Activated CD8-positive, alpha-beta memory T cell treated with anti-CD3 and anti-CD28 coated beads, Interleukin-2, amount 50 U/mL, for 48 hours (primary cell): ENCODE measurements at places on chromosomes 5 and 9.

DNA sequence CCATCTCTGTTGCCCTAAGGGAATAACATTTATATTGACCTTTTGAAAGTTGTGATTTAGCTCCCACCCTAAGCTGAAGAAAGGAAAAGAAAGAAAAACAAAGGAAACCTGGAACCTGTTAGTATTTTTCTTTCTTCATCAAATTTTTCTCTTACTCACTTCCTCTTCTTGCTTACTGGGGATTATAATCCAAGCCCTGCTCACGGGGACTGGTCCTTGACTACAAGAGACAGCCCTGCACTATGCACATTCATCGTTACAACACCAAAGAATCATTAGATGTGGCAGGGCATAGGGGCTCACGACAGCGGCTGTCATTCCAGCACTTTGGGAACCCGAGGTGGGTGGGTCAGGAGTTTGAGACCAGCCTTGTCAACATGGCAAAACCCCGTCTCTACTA, 37.8 kb upstream of the LPAR1 start:
- no peak for DNase-seq

GRCh38 chr5:83564069-83564749, 92.7 kb downstream of the VCAN start:
- DNase-seq: no peak

DNA sequence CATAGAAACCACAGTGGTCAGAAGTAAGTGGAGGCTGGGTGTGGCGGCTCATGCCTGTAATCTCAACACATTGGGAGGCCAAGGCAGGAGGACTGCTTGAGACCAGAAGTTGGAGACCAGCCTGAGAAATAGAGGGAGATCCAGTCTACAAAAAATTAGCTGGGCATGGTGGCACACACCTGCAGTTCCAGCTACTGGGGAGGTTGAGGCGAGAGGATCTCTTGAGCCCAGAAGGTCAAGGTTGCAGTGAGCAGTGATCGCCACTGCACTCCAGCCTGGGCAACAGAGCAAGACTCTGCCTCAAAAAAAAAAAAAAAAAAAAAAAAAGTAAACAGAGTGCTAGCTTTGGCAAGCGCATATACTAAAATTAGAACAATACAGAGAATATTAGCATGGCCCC, 24.6 kb downstream of the AK8 start:
- DNase-seq: no peak

GRCh38 chr5:93632327-93632726, 49.3 kb downstream of the NR2F1 start:
- DNase-seq: no peak

DNA sequence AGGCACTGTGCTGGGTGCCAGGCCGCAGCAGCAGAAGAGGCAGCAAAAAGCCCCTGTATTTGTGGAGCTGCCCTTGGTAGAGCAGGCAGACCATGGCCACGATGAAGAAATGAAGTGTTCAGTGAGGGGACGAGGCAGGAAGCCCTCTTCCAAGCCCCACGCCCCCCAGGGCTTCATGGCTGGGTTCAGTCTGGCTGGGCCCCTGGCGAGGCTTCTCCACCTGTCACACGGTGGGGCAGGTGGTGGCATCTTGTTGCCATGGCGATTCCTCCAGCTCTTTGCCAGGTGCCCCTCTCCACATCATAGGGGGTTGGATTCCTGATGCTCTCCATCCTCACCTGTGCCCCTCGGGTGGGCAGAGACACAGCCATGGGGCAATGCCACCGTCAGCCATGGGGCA, 21.5 kb downstream of the ADGRD2 start:
- DNase-seq: no peak

- DNase-seq: no peak
These were observed 26.1 kb upstream of the CSF1R start for GRCh38 chr5:150112201-150113046.

DNA sequence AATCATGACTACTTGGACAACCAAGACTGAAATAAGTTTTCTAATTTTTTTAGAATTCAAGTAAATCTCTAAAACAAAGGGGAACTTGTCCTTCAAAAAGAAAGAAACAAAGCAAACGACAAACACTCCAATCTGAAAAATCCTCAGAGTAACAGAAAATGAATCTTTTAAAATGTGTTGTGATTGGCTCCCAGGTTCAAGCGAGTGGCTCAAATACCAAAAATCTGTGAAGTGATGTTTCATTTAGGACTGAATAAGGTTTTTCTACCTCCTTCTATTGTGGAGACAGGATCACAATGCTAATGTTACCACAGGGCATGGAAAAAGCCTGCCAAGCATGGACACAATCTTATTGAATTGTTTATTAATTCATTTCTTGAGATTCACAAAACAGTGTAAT, 415.7 kb downstream of the RAB3C start:
- DNase-seq: no peak

DNA sequence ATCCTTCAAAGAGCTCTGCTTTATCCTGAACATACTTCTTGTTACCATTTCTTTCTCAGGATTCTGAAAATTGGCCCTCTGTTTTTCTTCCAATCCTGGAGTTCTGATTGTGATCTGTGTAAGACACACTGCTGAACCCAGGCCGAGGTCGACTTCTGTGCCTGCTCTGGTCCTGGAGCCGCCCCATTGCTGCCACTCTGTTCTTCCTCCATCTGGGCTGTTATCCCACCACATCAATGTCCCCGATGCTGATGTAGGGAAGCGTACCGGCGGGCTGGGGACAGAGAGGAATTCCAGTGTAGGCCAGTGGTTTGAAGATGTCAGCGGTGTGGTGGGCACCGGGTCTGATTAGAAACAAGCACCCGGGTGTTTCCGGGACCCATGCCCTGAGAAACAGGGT, 102.5 kb downstream of the LIFR start:
- DNase-seq: no peak

DNA sequence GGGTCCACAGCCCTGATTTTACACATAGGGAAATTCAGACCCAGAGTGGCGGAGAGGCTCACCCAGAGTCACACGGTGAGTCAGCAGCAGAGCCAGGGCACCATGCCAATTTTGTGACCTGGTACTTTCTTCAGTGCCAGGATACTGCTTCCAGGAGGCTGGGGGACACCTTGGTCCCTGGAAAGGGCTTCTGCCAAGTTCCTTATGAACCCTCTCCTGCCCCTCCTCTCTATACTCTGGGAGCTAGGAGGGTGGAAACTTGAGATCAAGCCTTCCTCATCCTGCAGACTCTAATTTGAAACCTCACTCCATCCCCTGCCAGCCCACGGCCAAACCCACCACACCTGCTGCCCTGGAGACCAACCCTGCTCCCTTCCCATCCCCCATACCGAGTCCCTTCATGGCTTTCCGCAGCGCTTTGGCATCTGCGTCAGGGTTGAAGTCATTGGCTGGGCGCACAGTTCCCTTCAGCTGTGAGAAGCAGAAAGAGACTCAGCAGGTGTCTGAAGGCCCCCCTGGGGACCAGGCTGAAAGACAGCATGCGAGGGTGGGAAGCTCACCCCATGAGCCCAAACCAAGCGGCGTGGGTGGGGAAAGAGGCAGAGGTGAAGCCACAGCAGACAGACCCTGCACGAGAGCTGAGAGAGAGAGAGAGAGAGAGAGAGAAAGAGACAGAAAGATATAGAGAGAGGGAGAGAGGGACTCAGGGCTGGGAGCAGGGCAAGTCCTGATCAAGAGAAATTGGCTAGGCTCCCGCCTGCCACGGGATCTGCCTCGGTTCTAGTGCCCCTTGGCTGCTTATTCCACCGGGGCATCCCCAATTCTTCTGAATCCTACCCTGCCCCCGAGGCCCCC, 33.5 kb downstream of the ANXA6 start:
- DNase-seq: peak; percentile 70

DNA sequence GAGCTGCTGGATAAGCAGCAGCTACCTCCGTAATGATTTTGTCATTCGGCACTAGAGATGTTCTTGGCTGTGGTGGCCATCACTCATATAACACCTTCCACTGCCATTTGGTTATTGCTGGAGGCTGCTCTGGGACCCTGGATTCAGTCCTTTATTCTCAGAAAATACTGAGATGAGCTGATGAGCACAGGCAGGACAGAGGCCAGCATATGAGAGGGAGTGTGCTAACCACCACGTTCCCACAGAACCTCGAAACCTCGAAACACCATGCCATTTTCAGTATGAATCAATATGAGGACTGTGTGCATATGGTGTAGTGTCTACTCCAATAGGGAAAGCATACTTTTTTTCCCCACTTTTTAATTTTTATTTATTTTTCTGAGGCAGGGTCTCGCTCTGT, 56.6 kb downstream of the ADAM19 start:
- DNase-seq: no peak

GRCh38 chr5:135269199-135269598, 129.8 kb downstream of the MACROH2A1 start:
- no peak for DNase-seq

- DNase-seq: no peak
These were observed 274.3 kb downstream of the ADAMTSL1 start for GRCh38 chr9:18748251-18748701.

GRCh38 chr5:95543017-95543705, 11.6 kb downstream of the SKIC3 start:
- DNase-seq: no peak

DNA sequence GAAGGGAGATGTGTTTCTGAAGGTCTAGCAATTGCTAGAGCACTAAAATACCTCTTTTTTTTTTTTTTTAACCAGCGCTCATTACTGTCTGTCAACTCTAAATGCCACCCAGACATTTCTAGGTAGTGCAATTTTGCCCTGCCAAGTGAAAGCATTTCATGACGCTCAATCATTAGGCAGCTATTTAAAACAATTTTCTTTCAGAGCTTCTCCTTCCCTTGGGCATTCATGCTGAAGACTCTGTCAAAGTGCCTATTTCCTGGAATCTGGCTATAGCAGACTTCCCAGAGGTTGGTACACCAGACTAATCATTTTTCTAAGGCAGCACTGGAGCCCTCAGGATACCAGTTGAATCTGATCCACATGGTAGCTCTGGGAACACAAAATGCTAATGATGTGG, 97.0 kb upstream of the ANKRD55 start:
- DNase-seq: no peak
